NCI-H526 treated with DMSO at 0.1 percent for 48 hours (cell line): ENCODE measurements at places on chromosomes 16 and 17.
A peak's percentile ranks its signal among the peaks of the same experiment; 100 is the strongest.

DNA sequence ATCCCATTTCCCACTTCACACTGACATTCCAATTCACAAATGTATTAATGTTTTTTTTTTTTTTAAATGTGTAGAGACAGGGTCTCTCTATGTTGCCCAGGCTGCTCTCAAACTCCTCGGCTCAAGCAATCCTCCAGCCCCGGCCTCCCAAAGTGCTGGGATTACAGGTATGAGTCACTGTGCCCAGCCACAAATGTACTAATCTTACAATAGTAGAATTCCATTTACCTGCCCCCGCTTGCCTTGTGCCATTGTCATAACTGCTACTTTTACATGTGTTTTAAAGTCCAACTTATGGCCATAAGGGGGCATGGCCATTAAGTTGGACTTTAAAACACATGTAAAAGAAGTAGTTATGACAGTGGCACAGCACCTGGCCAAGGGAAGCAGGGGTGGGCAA is 4.6 kb downstream of the MMP28 start:
- no peak for DNase-seq

- DNase-seq: no peak
These were observed 9.4 kb upstream of the CMTM4 start for GRCh38 chr16:66705790-66706505.

- DNase-seq: no peak
These were observed 84.6 kb downstream of the KANSL1 start for GRCh38 chr17:46108550-46109110.

GRCh38 chr17:12709063-12709462 is 43.4 kb downstream of the MYOCD start:
- DNase-seq: no peak

DNA sequence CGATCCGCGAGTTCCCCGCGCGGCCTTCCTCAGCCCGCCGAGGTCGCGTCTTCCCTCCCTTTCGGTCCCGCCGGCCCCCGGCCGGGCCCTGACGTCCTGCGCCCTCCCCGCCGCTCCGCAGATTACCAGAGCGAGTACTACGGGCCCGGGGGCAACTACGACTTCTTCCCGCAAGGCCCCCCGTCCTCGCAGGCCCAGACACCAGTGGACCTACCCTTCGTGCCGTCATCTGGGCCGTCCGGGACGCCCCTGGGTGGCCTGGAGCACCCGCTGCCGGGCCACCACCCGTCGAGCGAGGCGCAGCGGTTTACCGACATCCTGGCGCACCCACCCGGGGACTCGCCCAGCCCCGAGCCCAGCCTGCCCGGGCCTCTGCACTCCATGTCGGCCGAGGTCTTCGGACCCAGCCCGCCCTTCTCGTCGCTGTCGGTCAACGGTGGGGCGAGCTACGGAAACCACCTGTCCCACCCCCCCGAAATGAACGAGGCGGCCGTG is 5.4 kb downstream of the LHX1 start:
- no peak for DNase-seq

GRCh38 chr16:66428682-66429251 is 1.7 kb downstream of the BEAN1 start:
- DNase-seq: no peak

- DNase-seq: peak; percentile 53
These were observed 992 bp downstream of the GDPD1 start for GRCh38 chr17:59221159-59221847.

DNA sequence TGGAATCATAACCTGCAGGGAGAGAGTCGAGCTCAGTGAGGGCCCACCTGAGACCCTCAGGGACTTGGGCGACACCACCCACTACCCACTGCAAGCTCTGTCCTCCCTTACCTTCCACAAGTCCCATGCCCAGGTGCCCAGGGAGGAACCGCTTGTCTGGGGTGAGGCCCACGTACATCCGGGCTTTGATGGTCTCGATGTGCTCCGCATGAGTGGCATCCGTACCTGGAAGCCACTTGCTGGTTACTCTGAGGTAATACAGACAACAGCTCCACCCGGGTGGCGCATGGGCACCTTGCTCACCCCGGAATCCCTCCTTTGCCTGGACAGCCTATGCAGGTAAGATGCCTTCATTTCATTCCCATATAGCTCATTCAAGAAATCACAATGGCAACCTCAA is 24.8 kb downstream of the MIEF2 start:
- DNase-seq: no peak

DNA sequence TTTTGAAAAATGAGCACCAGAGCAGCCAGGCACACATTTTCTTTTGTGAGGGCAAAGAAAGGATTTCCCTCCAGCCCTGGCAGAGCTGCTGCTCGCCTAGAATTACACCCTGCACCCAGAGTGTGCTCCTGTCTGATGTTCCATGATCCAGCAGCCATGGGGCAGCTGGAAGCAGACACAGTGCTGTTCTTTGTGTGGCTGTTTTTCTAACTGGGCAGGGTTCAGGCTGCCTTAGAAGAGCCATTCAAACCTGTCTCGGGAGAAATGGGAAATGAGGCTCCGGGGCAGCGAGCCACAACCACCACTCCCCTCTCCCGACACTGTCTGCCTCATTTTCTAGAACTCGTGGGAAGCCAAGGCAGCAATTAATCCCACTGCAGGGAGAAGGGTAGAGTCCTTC is 28.9 kb downstream of the LITAF start:
- no peak for DNase-seq

DNA sequence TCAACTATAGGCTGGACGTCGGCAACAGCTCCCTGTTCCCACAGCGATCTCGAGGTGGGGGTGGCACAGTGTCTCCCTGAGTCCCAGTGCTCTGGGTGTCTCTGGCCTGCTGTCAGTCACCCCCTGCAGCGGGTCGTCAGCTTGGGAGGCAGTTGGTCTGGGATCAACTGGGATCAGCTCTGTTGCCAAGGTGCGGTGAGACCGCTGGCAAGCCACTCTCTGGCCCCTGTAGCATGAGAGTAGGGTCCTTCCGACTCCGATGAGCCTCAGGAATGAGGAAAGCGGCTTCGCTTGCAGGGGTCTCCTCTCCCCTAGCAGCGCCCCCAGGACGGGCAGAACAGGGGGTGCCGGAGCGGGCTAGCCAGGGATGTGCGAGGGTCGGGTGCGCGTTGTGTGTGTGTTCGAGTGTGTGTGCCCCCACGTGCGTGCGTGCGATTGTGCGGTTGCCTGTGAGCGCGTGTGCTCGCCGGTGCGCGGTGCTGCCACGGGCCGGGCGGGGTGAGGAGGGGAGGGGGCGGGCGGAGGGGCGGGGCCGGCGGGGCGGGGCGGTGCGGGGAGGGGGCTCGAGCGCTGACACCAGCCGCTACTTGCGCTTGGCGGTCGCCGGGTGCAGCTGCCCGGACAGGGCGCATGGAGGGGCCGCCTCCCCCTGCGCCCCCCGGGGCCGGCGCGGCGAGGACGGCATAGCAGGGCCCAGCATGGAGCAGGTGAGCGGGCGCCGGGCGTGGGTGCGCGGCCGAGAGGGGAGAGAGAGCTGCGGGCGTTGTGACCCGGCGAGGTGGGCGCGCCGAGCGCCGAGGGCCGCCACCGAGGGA is 9.4 kb upstream of the ARHGAP23 start:
- no peak for DNase-seq

- no peak for DNase-seq
These were observed 8.4 kb upstream of the MTSS2 start for GRCh38 chr16:70694088-70694867.

- DNase-seq: no peak
These were observed 17.3 kb downstream of the TBX4 start for GRCh38 chr17:61469474-61469873.

DNA sequence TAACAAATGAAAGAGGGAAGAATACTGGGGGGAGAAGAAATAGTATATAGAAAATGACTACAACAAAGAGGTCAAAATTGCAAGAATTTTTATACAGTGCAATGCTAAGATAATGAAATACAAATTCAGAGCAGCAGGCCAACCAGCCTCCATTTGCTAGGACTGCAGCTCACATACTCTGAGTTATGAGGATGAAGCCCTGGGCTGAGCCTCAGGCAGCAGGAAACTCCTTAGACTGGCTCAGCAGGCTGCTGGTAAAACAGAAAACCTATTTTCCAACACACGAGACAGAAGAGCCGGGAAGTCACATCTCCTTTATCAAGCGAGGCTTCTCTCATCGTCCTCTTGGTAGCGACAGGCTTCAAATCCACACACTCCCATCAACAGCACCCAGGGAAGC is 296.5 kb downstream of the SLC39A11 start:
- DNase-seq: no peak

DNA sequence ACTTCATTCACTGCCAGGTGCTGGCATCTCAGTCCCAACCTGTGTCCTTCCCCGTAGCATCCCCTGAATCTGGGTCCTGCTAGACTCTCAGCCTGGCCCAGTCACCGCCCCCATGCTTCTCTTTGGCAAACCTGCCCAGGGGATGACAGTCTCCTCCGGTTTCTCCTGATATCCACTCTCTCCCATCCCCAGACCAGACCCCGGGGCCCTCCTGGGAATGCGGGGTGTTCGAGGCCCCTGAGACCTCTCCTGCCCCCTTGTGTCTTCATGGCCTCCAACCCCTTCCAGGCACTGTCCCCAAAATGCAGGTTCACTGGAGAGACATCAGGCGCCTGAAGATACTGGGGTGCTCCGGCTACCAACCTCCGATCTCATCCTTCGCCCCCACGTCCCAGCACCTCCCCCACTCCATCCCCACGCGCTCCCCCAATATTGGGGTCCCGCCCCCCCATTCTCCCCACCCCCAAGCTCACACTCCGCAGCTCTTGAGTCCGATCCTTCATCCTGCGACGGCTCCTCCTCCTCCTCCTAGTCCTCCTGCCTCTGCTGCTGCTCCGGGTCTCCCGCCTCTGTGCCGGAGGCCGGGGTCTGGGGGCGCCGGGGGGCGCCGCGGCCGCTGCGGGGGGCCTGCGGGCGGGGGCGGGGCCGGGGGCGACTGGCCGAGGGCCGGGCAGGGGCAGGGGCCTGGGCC is 399 bp downstream of the STX1B start:
- no peak for DNase-seq

DNA sequence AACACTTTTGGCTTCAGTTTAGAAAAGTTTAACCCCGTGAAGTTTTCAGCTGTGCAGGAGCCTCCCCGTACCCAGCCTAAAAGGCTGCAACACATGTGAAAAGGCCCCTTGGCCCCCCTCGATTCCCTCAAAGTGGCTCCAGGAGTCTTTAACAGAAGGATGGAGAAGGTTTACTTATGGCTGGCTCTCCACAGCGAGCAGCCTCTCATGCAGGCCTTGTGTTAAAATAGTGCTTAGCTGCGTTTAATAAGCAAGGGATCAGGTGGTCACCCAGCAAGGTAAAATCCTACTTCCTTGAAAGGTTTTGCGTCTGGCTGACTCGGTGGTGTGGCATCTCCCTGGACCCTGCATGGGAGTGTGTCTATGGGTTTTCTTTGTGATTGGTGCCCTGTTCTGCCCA is 8.4 kb upstream of the CYLD start:
- no peak for DNase-seq

- no peak for DNase-seq
These were observed 29.6 kb downstream of the RGS9 start for GRCh38 chr17:65166787-65167186.

GRCh38 chr16:56679078-56679730 is 3.1 kb upstream of the MT1X start:
- no peak for DNase-seq

- DNase-seq: no peak
These were observed 3.1 kb upstream of the TLCD2 start for GRCh38 chr17:1713160-1713877.

DNA sequence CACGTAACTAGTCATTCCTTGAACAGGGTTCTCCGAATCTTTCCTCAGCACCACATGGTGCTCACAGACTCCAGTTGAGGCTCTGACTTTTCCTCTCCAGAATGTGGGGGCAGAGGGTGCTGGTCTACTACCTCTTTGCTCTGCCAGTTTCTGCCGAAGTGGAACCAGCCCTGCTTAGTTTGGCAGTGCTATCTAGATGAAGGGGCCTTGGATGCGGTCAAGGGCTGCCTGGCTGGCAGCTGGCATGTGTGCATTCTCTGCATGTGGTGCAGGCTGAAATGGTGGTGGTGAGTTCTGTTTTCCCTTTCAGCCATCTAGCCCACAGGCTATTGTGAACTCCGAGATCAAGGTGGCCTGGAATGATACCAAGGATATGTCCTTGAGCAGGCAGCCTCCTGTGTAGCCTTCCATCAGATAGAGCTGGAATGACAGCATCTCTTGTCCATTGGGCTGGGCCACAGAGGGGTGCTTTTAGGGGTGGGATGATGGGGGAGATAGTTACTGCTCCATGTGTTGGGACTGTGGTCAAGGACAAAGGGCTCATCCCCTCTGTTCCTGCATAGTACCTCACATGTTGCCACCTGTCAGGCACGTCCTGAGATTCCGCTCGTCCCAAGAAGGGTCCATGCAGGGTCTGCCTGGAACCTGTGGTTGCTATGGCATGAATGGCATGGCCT is 2.0 kb downstream of the DYNLL2 start:
- no peak for DNase-seq

DNA sequence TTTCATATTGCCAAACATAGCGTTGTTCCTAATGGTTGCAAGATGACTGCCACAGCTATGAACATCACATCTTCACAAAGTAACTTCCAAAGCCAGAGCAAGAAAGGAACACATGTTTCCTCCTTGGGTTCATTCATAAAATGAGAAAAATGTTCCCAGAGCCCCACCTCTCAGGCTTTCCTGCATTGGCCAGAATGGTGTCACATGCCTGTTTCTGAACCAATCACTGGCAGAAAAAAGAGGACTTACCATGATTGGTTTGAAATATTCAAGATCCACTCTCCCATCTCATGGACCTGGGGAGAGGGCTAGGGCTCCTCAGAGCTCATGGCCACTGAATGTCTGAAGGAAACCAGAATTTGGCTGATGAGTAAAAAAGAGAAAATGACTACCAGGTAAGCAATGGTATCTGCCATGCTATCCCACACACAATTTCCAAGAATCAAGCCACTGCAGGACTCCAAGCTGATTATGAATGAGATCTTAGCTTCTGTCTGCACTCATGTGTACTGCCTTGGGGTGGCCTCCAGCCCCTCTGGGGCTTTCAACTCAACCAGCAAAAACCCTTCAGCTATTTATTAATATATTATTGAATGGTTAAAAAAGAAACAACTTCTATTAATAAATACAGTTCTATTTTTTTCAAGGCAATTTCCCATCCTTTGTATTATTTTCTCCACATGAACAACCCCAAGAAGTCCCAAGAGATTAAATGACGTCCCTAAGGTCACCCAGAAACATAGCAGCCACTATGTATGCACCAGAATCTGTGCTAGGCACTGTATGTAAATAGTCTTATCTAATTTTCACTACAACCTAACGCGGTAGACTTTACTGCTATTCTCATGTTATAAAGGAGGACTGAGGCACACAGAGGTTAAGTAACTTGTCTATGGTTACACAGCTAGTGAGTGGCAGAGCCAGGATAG is 61.4 kb upstream of the TMC5 start:
- no peak for DNase-seq

DNA sequence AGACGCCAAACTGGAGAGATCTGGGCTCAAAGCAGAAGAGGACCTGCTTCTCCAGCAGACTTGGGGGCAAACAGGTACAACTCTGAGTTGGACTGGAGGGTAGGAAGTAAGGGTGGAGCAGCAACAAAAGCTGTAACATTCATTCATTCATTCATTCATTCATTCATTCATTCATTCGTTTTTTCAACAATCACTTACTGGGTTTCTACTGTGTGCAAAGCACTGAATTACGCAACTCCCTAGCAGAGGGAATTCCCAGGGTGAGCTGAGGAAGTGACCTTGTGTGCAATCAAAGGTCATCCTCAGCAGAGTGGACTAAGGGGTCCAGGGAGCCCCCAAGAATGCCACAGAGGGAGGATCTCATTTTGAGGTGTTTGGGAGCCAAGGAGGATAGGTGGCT is 231.1 kb upstream of the SDK2 start:
- no peak for DNase-seq

GRCh38 chr17:39156491-39156890 is 5.1 kb upstream of the PLXDC1 start:
- no peak for DNase-seq
